CD8-positive, alpha-beta T cell (primary cell): ENCODE measurements at places on chromosomes 2 and 18. TPM values are rescaled to one million over a fixed set of nuclear protein-coding genes. Genes with fewer than 3 reads are reported as not detected.

DNA sequence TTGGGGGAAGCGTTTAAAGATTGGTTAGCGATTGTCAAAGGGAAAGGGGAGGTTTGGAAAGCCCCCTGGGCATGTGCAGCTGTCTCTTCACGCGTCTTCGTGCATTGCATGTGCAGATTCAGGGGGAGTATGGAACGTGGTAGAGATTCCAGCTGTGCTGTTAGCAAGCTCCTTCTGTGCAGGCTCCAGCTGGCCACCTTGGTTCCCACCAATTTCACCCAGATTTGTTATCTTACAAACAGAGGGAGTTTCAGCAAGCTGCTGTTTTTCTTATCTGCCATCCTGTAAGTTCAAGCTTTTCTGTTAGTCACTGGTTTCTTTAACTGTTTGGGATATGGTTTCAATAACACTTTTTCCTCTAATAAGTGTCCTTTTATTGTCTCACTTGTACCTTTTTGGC, 30.4 kb downstream of the FARP2 start:
- DNase-seq: no peak

NTSR2 gene
- total RNA-seq: not detected

- DNase-seq: no peak
These were observed 196.8 kb downstream of the PPP1R1C start for GRCh38 chr2:182182436-182182835.

DNA sequence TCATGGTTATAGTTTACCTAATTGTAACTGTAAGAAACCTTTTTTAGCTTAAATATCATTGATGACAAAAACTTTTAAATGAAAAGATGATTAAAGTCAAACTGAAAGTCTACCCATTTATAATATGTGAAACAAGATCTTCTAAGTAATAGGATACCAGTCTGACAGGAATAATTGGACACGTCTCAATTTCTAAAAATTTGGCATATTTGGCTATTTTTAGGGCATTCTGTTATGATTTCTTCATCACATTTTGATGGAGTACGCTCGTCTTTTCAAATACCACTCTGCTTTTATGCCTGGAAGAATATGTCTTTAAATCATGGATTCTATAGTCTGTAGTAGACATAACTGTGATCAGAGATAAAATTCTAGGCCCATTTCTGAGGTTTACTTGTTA, 1.3 kb downstream of the R3HDM1 start:
- DNase-seq: no peak

DNA sequence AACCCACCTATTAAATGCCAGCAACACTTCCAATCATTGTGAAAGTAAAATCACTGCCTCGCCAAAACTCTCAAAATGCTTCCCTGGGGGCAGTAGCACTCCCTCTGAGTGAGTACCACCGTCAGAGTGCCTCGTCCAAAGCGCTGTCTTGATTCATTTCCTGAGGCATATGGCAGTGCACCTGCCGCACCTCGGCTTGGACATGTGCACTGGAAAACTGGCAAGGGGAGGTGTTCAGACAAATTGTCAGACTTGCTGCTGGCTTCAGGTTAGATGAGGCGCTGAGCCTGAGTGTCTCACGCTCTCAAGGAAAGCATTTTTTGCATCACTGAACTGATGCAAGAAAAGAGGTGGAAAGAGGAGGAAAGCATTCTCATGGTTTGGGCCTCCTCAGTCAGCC, 132.8 kb downstream of the ATL2 start:
- DNase-seq: no peak

CNOT11 gene
- total RNA-seq: 43.0 TPM
